ENCODE measurements at places on chromosomes 13 and 19.

- DNase-seq = no peak
Observed at GRCh38 chr13:97226013-97226412, 3.9 kb downstream of the MBNL2 start.

GRCh38 chr13:96460609-96461008 is 370.7 kb downstream of the HS6ST3 start:
- DNase-seq = no peak

DNA sequence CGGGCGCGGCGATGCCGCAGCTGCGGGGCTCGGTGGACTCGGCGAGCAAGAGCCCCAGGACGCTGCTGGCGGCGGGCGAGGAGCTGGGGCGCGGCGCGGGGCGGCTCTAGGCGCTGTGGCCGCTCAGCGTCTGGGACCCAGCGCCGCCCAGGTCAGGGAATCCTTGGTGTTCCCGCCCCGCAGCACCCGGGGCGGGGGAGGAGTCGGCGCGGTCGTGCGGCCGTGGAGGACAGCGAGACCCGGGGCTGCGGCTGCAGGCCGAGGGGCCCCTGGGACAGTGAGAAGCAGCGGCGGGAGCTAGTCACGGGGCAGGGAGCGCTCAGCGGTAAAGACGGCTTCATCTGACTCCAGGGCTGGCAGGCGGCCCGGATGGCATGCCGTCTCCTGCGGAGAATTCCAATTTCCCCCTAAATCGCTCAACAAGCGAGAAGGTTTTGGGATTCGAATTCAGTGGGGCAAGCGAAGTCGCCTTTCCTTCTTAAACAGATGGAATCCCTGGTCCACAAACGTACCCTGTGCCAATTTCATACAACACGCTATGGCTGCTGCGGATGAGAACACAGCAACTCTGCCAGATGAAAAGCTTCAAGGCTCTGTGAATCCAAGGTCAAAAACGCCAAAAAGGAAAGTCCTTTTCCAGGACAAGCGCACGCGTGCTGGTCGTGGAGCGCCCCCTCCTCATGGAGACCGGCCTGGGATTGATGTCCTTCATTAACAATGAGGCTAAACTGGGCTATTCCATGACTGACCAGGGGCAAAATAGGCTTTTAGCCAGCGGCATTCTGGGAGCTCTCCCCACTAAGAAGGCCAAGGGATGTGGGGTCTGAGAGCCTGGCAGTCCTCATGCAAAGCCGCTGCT is 4.2 kb upstream of the ZSCAN4 start:
- DNase-seq = no peak

GRCh38 chr13:90726375-90726774 is 621.1 kb upstream of the MIR17HG start:
- no peak for DNase-seq

- no peak for DNase-seq
Observed at GRCh38 chr13:110309661-110310524, 2.8 kb downstream of the COL4A2 start.

DNA sequence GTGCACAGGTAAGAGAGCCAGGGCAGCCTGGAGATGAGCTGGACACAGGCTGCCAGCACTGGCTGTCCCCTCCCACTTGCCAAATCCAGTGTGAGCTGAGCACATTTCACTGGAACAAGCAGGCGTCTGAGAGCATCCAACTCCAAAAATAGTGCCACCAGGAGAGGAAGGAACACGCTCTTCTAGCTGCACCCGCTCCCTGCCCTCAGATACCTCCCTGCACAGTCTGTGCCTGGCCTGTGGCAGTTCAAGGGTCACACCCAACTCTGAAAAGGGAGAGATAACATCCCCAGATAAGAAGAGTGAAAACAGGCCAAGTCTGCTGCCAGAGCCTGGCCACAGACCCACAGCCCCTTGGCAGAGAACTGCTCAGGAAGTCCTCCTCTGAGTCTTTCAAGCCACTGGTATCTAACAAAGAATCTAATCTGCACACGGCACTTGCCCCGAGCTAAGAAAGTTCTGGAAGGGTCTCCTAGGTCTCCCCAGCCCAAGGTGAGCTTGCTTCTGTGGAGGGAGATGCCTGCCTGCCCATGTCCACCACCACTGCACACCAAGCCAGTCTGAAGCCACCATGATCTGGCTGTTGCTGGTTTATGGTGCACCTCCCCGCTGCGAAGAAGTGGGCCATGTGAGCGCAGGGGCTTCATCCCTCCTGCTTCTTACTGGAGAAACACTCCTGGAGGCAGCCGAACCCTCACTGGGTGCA is 14.7 kb downstream of the ELL start:
- DNase-seq = peak; percentile 41

DNA sequence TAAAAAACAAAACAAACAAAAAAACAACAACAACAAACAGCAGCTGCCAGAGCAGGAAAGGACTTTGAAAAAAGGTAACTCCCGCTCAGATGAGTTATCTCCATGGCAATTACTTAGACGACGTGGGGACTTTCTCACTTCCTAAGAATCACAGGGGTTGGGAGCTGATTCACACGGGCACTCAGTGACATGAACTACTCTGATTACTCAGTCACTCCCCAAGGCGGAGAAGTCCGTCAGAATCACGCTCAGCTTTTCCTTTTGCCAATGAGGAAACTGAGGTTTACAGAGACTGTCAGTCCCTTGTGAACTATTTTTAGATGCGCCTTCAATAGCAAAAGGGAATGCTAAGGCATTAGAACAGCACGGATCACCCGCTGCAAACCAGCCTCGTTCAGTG is 32.3 kb upstream of the MATK start:
- no peak for DNase-seq

DNA sequence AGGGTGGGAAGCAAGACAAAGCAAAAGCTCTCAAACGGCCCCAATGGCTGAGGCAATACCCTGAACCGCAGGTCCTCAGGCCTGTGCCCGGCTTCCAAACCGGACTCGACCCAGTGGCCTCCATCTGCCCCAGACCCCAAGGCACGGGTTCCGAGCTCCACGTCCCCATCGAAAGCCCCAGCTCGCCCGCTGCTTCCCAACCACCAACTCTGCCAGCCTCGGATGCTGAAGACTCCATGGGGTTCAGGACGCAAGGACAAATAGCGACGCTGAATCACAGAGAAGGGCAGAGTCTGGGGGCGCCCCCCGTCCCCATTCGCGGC is 559 bp downstream of the POLR2E start:
- DNase-seq = no peak

DNA sequence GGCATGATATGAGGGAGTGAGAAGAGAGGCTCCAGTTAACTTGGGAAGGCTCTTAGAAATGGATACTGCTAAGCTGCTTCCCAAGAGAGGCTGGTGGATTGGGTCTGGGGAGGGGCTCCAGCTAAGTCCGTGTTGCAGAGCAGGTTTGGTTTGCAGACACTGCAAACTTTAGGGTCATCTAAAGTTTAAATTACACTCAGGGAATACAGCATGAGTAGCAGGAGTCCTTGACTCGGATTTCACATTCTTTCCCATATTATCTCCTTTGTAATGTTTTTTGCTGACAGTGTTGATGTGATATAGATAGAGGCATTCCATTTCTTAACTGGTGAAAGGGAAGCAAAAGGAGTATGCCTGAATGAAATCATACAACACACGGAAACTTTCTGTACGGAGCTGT is 31.9 kb downstream of the SGCG start:
- DNase-seq = no peak

- no peak for DNase-seq
Observed at GRCh38 chr19:33640773-33641172, 19.0 kb downstream of the CHST8 start.

GRCh38 chr13:80873589-80873988 is 532.7 kb upstream of the SPRY2 start:
- DNase-seq = no peak

Data from activated effector memory CD4-positive, alpha-beta T cell treated with Interleukin-2 at 50 U/mL for 16 hours (primary cell).